Kasumi-1 (cell line): ENCODE measurements at places on chromosomes 12 and 14.

- no peak for DNase-seq
Measured at GRCh38 chr14:86770186-86770585, 1222.8 kb downstream of the GALC start.

GRCh38 chr14:77986773-77987172, 183.4 kb upstream of the NRXN3 start:
- DNase-seq = no peak

DNA sequence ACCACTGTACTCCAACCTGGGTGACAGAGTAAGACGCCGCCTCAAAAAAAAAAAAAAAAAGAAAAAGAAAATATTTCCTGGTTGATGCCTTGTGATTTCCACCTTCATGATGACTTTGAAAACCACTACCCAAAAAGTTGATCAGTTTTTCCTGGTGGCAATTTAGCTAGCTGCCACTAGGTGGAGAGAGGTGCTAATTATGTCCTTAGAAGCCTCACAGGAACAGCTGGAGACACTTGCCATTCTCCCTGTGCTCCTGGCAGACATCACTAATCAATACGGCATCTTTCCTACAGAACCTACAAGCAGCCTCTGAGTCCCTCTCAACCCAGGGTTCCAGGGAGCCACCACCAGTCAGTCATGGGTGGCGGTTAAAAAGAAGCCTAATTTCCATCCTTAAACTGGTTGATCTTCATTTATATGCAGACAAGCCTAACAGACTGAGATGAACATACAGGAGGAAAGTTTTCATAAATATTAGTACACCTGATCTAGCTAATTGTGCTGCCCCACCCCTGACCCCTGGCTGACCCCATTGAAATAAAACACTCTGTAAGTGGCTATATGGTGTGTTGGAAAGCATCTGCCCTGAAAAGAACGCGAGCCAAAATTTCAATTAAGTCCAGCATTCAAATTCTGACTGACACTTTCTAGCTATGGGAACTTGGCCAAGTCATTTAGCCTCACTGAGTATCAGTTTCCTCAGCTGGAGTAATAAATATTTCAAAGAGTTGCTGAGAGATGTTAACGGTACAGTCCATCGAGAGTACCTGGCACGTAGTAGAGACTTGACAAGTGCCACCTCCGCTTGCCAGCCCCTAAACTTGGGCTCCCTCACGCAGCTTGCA, 6.2 kb upstream of the OAS1 start:
- DNase-seq = peak; percentile 61

GRCh38 chr12:132840536-132840935, 11.9 kb upstream of the GOLGA3 start:
- no peak for DNase-seq

DNA sequence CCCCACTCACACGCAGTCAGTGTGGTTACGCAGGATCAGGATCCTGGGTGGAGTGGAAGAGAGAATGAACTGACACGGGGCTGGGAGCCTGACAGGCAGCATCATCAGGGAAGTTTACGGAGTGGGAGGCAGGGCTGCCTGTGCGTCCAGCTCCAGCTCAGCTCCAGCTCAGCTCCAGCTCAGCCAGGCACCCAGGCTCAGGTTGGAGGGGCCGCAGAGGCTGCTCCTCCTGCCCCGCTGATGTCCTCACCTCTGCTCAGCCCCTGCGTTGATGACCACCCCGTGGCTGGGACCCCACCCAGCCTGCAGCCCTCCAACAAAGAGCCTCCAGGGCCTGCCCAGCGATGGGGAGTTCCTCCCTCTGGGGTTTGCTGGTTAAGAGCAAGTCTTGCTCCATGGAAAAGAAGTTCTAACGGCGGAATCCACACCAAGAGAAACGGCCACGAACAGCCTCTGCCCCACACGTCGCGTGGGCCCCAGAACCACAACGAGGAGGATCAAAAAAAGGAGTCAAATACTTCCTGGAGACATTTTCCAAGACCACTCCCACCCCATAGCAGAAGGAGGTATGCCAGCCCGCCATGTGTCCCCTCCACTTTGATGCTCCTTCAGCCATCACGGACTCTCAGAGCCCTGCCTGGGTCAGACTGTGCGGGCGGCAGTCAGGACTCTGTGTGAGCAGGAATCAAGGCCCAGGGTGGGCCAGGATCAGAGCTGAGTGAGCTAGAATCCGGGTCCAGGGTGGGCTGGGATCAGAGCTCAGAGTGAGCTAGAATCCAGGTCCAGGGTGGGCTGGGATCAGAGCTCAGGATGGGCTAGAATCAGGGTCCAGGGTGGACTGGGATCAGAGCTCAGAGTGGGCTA, 17.7 kb upstream of the C14orf180 start:
- DNase-seq = no peak
